Activated B cell treated with CpG ODN at 0.5 μM for 24 hours (primary cell): ENCODE measurements at places on chromosomes 4 and X.

DNA sequence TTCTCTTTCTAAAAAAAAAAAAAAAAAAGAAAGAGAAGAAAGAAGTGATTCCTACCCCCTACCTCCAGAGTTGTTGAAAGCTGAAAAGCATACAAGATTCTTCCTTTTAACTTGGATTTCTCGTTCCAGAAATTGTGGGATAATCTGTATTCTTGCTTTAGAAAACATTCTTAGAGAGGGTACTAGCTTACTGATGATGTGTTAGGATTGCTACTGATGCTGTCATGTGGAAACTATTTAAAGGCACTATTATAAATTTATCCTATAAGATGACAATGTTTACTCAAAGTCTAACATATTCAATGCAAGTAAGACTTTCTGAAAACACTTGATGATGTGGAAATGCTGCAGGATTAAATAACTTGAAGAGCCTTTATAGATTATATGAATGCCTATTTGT lies 204.0 kb upstream of the PUDP start:
- no peak for DNase-seq

- no peak for DNase-seq
These were observed 274 bp upstream of the ERVMER34-1 start for GRCh38 chr4:52751487-52751911.

DNA sequence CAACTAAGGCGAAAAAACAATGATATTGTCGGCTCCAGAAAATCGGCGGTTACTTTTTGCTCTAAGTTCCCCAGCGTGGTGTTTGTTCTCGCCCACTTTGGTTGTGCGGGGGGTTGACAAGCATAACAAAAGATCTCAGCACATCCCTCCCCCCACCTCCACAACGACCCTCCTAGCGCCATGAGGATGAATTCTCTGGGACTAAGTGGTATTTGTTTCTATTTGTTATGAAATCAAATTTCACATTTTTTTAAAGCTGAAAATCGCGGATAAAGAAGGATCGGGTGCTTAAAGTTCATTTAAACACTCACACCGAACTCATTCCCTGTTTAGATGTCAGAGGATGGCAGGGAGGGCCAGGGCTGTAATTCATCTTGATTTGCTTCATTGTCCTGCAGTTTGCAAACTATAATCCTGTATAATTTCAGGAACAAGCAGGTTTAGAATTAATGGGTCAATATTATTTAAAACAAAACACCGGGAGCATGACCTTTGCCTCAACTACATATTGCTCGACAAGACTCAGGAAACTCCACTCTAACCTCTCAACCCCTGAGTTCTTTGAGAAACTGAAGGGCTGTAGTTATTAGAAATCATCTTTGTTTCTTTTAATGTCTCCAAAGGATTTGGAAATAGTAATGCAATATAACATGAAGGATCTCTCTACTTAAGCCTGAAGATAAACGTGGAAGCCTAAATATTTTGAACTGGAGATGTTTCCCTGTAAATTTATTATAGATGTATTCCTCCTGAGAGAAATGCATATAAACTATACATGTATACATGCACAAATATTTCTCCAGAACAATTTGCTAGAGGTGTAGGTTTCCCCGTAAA lies 6.4 kb downstream of the PITX2 start:
- DNase-seq, result no peak

DNA sequence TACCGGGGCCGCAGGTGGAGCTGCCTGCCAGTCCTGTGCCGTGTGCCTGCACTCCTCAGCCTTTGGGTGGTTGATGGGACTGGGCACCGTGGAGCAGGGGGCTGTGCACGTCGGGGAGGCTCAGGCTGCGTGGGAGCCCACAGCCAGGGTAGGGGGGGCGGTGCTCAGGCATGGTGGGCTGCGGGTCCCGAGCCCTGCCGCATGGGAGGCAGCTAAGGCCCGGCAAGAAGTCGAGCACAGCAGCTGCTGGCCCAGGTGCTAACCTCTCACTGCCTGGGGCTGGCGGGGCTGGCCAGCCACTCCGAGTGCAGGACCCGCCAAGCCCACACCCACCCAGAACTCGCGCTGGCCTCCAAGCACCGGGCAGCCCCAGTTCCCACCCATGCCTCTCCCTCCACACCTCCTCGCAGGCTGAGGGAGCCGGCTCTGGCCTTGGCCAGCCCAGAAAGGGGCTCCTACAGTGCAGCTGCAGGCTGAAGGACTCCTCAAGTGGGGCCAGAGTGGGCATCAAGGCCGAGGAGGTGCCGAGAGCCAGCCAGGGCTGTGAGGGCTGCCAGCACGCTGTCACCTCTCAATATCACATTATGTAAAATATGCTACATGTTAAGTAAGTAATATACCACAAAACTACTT lies 104.1 kb downstream of the COX7B2 start:
- no peak for DNase-seq

GRCh38 chr4:146333187-146333894 lies 119.0 kb downstream of the REELD1 start:
- no peak for DNase-seq

DNA sequence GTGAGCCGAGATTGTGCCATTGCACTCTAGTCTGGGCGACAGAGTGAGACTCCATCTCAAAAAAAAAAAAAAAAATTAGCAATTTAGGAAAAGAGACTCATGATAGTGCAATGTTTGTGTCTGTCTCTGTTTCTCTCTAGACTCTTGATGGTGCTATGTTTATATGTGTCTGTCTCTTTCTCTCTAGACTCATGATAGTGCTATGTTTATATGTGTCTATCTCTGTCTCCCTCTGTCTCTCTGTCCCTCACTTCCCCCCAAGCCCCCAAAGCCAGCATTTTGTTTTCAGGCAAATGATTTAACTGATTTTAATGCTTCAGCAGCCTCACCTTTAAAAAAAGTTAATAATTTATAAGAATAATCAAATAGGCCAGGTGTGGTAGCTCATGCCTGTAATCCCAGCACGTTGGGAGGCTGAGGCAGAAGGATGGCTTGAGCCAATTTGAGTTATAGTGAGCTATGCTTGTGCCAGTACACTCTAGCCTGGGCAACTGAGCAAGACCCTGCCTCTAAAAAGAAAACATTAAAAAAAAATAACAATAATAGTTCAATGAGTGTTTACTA lies 6.9 kb downstream of the MOB1B start:
- no peak for DNase-seq

- no peak for DNase-seq
These were observed 128.0 kb downstream of the PPA2 start for GRCh38 chr4:105345838-105346237.

- DNase-seq, result no peak
These were observed 1.3 kb downstream of the FAM9C start for GRCh38 chrX:13043138-13043537.

DNA sequence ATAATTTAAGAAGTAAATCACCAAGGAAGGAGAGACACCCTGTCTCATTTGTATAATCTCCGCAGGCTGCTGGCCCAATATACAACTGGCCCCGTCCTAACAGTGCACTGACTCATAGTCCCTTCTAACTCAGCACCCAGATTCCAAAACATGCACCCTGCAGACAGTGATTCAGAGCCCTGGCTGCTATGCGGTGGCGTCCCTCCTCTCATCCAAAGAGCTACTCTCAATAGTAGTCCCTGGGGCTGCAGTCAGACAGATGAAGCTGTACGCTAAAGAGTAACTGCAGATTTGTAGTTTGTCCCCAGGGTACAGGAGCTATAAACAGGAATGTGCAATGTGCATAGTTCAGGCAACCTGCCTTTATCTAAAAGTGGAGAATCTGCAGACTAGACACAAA lies 23.0 kb downstream of the GABRA3 start:
- DNase-seq, result no peak

GRCh38 chr4:153916273-153916755 lies 127.4 kb upstream of the SFRP2 start:
- DNase-seq, result no peak

DNA sequence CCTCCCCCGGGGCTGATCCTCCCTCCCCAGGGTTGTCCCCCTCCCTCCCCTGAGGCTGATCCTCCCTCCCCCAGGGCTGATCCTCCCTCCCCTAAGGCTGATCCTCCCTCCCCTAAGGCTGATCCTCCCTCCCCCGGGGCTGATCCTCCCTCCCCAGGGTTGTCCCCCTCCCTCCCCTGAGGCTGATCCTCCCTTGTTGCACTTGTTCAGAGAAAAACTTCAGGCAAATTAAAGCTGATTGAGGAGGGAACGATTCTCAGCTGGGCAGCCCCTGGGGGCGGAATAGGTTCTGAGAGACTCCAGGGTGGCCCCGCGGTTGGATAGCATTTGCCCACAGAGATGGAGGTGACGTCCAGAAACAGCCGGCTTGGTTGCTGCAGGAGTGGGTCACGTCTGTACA lies 110.7 kb upstream of the ADRA2C start:
- DNase-seq, result no peak

DNA sequence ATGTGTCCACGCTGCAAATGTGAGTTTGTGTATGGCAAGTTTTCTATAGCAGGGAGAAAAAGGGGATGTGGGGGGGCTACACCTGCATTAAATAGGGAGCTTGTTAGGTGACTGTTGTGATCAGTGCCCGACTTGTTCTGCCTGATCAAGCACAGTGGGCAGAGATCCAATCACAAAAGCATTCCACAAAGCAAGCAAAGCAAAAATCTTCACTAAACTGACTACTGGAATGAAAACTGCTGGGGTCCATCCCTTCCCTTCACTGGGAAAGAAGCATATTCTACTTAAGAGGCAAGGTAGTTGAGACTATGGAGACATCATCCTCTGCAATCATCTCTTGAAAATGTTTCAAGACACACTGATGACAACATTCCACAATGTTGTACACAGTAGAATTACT lies 5.2 kb downstream of the IRS4 start:
- no peak for DNase-seq

DNA sequence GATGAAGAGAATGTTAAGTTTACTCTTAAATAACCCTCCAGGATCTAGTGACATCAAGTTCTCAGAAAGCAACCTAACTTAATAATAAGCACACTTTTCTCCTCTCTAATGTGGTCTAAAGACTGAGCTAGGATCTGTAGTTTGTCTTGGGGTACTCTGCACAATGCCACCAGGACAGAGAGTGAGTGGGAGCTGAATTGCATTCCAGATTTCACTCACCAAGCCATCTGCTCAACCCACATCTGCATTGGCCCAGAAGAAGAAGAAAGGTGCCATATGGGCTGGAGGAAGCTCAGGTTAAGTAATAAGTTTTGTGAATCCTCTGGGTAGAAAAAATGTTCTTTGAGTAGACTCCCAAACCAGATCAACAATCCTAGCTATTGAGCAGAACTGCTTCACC lies 384.6 kb downstream of the PPP3CA start:
- no peak for DNase-seq

DNA sequence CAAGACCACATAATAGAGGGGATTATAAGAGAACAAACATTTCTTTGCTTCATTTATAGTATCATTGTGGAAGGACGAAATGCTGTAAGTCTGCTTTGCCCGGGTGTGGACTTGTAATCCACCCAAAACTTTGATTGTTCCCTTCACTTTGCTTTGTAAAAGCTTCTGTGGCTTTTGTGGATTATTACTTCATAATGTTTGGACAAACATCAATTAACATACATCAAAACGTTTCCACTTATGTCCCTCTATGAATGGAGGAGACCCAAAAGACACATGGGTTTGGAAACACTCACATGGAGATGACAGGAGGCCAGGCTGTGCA lies 415.4 kb downstream of the SPRY1 start:
- no peak for DNase-seq

DNA sequence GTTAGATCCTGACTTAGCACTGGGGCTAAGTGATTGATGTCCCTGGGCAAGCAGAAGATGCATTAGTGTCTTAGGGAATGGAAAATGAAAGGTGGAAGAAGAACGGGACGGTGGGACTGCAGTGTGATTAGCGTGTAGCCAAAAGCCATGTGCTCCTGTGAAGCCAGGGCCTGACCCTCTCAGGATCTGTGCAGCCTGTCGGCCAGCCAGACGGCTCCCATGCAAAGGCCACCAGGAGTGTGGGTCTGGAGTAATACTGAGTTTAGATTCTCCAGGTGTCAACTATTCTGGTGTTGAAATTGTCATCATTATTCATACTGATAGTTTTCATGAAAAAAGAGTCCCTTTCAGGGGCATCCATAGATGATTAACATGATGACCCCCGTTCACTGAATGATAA lies 32.0 kb downstream of the REELD1 start:
- no peak for DNase-seq

DNA sequence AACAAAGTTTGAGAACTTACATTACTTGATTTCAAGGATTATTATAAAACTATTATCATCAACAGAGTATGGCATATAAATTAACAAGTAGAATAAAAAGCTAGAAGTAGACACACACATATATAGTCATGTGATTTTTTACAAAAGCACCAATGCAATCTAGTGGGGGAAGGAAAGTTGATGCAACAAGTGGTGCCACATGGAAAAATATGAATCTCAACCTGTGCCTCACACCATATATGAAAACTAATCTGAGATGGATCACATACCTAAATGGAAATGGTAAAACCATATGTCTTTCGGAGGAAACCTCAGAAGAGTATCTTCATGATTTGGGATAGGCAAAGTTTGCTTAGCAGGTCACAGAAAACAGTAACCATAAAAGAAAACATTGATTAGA lies 34.9 kb upstream of the USP9X start:
- no peak for DNase-seq

- DNase-seq, result no peak
These were observed 54.0 kb upstream of the MAP3K15 start for GRCh38 chrX:19569121-19569805.

DNA sequence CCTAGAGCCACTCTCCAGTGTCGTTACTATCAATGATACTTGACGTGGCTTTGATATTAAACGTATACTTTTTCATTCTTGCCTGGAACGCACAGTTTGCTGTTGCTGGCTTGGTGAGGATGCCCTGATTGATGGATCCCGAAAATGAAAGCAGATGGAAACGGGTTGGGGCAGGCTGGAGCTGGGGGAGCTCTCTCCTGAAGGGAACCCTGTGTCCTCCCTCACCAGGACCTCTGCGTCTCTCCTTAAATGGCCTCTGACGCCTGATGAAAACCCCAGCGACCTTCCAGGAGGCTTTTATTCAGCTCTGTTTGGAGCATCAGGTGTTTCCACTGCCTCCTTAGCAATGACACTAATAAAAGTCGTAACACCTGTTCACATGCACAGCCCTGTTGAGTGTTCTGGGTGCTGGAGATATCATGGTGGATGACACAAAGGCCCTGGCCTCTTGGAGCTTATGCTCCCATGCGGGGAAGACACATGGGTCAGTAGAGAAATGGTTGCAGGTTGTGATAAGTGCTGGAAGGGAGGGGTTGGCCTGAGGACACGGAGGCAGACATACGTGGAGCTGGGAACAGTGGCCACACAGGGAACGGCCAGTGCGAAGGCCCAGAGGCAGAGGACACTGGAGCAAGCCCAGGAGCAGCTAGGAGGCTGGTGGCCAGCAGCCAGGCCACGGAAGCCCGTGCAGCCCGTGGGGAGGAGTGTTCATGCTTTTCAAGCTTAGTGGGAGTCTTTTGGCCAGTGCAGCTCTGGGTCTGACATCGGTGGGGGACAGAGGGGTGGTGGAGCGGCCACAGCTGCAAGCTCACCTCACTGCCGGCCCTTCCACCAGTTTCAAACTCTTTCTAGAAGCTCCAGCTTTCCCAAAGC lies 7.5 kb downstream of the MSANTD1 start:
- peak; percentile 14 for DNase-seq

- DNase-seq, result no peak
These were observed 14.0 kb upstream of the UBA6 start for GRCh38 chr4:67714955-67715354.

GRCh38 chr4:122917731-122918130 lies 4.7 kb downstream of the NUDT6 start:
- DNase-seq, result no peak

GRCh38 chr4:148344352-148344751 lies 97.9 kb downstream of the NR3C2 start:
- no peak for DNase-seq

- DNase-seq, result no peak
These were observed 144.0 kb upstream of the JADE1 start for GRCh38 chr4:128665514-128665913.

- DNase-seq, result peak; percentile 17
These were observed 130.7 kb upstream of the GPRIN3 start for GRCh38 chr4:89438102-89438831.

GRCh38 chrX:64792598-64793337 lies 183.5 kb downstream of the ZC4H2 start:
- DNase-seq, result no peak
